Esophagus muscularis mucosa (tissue), 4 donors: ENCODE measurements at places on chromosomes 12 and 14. TPM values are rescaled to one million over a fixed set of nuclear protein-coding genes. Genes with fewer than 3 reads are reported as not detected.

The PTPRB gene
- total RNA-seq = 22.0 TPM

The RBM19 gene
- total RNA-seq = 27.3 TPM

The TNFRSF1A gene
- 308 TPM for total RNA-seq

GRCh38 chr12:124617615-124618014 is 50.2 kb upstream of the NCOR2 start:
- H3K36me3 ChIP-seq = no peaks in the 10 kb centered on the region
- no peaks in the 10 kb centered on the region for H3K27me3 ChIP-seq
- no peak overlapping the region for H3K4me3 ChIP-seq
- H3K27ac ChIP-seq = no peak overlapping the region
- peaks cover 6% of the 10 kb centered on the region for H3K4me1 ChIP-seq
- DNase-seq = no peak
